ENCODE measurements at places on chromosomes 7 and 10. TPM values are rescaled to one million over a fixed set of nuclear protein-coding genes. Genes with fewer than 3 reads are reported as not detected.

GRCh38 chr7:134175334-134176036 is 48.3 kb downstream of the LRGUK start:
- no peak for DNase-seq

Gene ARHGEF35
- total RNA-seq, result 3.4 TPM

Gene STEAP1B
- not detected for total RNA-seq

- DNase-seq, result no peak
Observed at GRCh38 chr7:99111591-99111990, 32.3 kb downstream of the SMURF1 start.

Gene SUN3
- total RNA-seq, result not detected

DNA sequence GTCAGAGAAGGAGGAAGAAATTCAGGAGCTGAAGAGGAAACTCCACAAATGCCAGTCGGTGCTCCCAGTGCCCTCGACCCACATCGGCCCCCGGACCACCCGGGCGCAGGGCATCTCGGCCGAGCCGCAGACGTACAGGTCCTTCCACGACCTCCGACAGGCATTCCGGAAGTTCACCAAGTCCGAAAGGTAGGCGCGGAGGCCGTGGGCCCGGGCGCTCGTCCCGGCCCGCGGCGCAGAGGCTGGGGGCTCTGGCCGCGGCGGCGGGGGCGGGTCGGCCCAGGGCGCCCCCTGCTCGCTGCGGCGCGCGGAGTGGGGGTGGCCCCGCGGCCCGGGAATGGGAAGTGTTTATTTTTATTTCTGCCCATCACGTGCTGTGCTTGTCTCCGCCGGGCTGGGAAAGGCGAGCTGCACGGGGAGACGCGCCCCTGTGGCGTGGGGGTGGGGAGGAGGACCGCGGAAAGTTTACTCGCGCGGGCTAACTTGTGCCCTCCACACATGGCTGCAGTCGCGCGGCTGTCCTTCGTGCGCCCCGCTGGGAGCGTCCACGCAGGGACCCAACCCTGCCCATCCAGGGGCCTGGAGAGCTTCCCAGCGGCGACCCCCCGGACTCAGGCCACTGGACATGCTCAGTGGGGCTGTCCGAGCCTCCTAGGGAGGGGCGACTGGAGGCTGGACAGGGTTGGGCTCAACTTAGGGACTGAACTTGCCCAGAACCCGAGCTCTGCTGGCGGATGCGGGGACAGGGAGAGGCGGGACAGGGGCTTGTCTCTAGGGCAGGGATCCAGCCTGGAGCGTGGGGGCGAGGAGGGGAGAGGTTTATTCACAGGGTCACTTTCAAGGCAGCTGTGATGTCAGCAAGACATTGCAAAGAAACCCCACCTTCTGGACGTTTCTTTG is 82.6 kb upstream of the PRKG1 start:
- no peak for DNase-seq

DNA sequence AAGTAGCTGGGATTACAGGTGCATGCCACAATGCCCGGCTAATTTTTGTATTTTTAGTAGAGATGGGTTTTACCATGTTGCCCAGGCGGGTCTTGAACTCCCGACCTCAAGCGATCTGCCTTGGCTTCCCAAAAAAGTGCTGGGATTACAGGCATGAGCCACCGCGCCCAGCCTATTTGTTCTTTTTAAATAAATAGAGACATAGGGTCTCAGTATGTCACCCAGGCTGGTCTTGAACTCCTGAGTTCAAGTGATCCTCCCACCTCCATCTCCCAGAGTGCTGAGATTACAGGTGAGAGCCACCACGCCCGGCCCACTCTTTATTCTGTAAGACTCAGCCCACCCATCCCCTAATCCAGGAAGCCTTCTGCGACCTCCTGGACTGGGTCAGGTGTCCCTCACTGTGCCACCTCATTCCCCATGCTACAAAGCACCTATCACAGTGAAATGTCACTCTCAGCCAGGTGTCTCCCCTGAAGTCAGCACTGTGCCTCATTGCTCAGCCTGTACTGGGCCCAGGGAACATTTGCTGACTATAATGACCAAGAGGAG is 2.8 kb downstream of the TMEM120A start:
- no peak for DNase-seq

Gene PYROXD2
- total RNA-seq, result 2.8 TPM

DNA sequence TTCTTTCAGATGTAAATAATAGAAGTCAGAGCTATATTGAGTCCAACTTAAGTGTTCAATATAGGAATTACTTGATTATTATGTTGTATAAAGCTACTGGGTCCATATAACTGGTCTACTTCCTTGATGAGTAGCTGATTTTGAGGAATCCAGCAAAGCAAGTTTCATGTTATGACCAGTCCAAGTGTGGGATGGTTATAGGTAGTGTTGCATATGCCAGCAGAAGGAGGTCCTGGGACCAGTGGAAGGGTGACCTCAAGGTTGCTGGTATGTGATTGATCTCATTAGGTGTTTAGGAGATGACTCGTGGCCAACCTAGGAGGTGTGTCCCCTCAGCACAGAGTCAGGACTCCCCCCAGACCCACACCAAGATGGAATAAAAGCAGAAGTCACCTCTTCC is 551.5 kb downstream of the KCNMA1 start:
- DNase-seq, result no peak

Gene PHYH
- total RNA-seq, result 11.1 TPM

Gene CALML5
- not detected for total RNA-seq

DNA sequence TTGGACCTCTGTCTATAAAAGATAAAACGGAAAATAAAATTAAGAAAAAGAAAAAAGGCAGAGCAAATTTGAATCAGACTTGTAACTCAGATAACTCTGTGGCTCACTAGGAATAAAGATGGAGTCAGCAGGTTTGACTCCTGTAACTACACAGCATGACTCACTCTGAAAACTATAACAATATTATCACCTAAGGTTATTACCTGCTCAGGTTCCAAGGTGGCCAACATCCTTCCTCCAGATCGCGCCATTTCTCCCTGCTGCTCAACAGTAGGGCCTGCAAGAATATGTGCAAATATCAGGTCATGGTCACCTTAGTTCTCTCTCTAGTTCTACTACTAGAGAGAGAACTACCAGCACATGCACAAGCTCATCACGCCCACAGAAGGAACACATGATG is 30.0 kb downstream of the ALDH18A1 start:
- DNase-seq, result no peak

- DNase-seq, result no peak
Observed at GRCh38 chr7:156778668-156779067, 114.3 kb downstream of the LMBR1 start.

- DNase-seq, result no peak
Observed at GRCh38 chr7:104550362-104550761, 222.0 kb downstream of the LHFPL3 start.

- DNase-seq, result no peak
Observed at GRCh38 chr10:112383325-112383724, 9.4 kb downstream of the ACSL5 start.

DNA sequence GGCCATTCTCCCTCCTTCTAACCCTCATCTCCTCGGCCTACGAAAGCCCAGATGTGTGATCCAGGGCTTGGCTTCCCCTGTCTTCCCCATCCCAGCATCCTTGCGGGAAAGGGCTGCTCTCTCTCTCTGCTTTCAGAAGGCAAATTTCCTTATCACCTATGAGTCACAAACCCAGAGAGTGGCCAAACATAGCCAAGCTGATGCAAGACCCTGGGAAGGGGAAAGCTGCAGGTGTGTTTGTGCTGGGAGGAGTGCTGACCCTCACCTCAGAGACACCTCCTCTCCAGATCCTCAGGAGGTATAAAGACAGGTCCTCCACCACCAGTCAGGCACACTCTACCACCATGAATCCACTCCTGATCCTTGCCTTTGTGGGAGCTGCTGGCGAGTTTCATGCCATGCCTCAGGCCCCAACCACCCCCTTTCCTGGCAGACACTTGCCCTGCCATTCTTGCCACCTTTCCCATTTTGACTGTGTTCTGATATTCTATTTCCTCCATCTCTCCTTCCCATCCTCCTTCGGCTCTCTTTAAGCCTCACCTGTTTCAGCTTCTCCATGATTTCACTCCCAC is 10.6 kb upstream of the PRSS2 start:
- DNase-seq, result no peak

Gene BTRC
- total RNA-seq, result 19.7 TPM

DNA sequence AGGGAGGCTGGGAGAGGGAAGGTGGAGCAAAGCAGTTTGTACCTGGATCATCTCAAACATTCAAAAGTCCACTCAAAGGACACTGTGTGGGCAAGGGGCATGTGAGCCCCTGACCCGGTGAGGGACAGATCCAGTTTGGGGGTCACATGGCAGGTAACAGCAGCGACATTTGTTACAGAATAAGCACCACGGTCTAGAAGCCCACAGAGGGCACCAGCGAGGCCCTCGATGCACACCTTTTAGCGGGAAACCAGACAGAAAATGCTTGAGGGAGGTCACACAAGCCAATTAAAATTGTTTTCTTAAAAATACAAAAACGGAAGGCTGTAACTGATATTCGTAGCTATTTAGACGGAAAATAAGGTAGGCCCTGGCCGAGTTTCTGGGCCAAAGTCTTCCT is 144.4 kb downstream of the ZMYND11 start:
- no peak for DNase-seq

GRCh38 chr10:12846718-12847117 is 154.8 kb downstream of the CCDC3 start:
- DNase-seq, result no peak

Gene NKX2-3
- not detected for total RNA-seq

Gene THAP5
- 39.9 TPM for total RNA-seq

DNA sequence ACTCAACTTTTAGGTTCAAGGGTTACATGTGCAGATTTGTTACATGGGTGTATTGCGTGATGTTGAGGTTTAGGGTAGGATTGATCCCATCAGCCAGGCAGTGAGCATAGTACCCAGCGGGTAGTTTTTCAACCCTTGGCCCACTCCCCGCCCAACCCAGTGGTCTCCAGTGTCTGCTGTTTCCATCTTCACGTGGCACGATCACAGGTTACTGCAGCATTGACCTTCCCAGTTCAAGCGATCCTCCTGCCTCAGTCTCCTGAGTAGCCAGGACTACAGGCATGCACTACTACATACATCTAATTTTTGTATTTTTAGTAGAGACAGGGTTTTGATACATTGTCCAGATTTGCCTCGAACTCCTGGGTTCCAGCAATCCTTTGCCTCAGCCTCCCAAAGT is 905.7 kb upstream of the ZNF722 start:
- DNase-seq, result no peak

Gene NPC1L1
- not detected for total RNA-seq

DNA sequence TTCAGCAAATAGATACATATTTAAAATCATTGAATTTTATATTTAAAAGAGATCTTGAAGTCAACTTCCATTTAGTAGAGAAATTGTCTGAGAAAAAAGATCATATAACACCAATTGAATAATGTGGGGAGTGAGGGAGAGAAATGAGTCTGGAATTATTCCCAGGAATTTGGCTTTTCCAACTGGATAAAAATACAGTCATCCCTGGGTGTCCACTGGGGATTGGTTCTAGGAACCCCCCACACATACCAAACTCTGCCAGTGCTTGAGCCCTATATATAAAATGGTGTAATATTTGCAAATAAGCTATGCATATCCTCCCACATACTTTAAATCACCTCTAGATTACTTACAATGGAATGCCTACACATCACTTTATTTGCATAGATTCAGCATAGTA is 162.8 kb upstream of the SEMA3C start:
- DNase-seq, result no peak
